ENCODE measurements at places on chromosomes 2 and 18.

- no peak for DNase-seq
Observed at GRCh38 chr2:44315945-44316344, 40.7 kb downstream of the SLC3A1 start.

- no peak for DNase-seq
Observed at GRCh38 chr2:123073371-123073770, 951.7 kb upstream of the CNTNAP5 start.

DNA sequence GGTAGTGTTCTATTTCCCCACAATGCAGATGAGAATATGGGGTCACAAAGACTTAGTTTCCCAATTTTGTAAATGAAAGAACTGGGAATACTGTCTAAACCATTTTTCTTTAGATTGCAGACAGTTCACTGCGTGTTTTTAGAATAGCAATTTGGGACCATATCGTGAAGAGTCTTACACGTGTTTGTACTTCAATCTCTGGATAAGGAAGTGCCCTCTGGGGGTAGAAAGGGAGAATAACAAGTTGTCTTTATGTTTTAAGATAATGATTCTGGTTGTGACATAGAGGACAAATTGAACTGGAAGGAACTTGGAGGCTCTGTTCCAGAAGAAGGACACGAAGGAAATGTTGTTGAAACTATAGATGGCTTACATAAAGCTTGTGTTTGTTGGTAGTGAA, 457.7 kb downstream of the CBLN2 start:
- DNase-seq: no peak

- no peak for DNase-seq
Observed at GRCh38 chr2:150413366-150413765, 74.1 kb downstream of the RND3 start.

GRCh38 chr2:169221745-169222369, 140.5 kb downstream of the LRP2 start:
- no peak for DNase-seq

DNA sequence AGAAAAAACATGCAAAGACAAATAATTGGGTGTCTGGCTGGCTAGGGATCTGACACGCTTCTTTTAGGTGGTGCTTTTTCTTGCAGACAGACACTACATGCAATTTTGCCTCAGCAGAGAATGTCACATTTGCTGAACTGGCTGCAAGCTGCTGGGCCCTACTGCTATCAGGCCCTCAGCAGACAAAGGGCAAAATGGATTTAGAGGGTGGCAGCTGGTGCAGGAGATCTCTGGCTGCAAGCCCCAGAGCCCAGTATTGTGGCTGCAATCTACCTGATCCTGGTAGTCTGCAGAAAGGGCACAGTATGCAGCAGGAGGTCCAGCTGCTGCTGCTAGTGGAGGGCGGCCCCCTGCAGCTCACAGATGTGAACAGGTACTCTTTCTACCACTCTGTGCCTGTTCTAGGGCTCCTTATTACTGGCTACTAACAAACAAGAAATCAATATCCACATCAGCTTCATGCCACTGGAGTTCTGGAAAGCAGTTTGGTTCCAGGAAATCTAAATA, 796.7 kb upstream of the CELF4 start:
- DNase-seq: no peak

DNA sequence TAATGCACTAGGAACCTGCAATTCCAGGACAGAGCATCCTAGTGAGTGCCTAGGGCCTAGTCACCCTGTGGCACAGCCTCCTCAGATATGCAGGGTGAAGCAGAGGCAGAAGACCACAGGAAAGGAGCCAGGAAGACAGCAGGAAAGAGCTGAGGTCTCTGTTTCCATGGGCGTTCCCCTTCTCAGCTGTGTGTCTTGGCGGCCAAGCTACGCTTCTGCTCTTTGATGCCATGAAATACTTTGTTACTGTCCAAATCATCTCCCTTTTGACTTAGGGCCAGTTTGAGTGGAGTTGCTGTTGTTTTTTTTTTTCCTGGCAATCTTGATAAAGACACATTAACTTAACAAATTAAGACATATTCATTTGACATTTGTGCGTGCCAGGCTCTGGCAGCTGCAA, 67.3 kb downstream of the APOB start:
- no peak for DNase-seq

GRCh38 chr18:22964722-22965121, 31.6 kb downstream of the RBBP8 start:
- no peak for DNase-seq

- DNase-seq: no peak
Observed at GRCh38 chr18:79786304-79786703, 11.4 kb upstream of the KCNG2 start.

GRCh38 chr2:164735309-164735919, 106.2 kb downstream of the COBLL1 start:
- DNase-seq: no peak

DNA sequence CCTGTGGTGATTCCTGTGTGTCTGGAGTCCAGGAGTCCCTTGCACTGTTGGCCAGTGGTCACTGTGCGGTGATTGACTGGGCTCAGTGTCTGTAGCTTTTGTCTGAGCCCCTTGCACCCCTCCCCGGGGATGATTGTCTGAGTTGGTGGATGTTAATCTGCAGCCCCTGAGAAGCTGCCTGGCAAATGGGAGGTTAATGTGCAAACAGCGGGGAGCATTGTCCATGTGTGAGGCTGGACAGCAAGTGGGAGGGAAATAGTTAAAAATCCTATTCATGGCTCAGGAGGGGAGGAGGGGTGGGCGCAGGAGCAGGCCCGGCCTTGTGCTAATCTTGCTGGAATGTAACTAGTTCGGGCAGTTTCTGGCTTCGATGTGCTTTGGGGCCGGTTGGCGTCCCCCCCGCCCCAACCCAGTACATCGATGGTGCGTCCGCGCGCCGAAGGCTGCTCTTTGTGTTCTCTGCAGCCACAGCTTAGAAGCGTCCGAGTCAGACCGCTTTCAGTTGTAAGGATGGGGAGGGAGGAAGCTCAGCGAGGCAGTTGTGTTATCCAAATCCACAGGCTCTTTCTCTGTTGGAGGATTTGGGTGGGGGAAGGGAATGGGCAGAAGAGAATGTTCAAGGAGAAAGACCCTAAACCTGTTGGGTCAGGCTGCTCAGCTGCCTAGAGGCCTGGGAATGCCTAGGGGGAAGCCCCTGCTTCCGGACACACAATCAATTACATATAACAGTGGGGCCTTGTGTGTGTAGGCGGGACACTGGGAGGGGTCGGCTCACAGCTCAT, 71.8 kb downstream of the TGOLN2 start:
- DNase-seq: peak; percentile 54

GRCh38 chr18:34467058-34467457, 242.3 kb upstream of the NOL4 start:
- DNase-seq: no peak

GRCh38 chr18:35059280-35059927, 18.2 kb downstream of the MAPRE2 start:
- no peak for DNase-seq

- no peak for DNase-seq
Observed at GRCh38 chr2:162091325-162092007, 17.5 kb upstream of the DPP4 start.

GRCh38 chr18:63319383-63320122, at the start of gene BCL2:
TSS of gene BCL2 (minus strand) at chr18:63319769.
- DNase-seq: no peak
